Activated CD4-positive, alpha-beta T cell treated with anti-CD3 and anti-CD28 coated beads for 24 hours (primary cell): ENCODE measurements at places on chromosomes 16 and 17.

GRCh38 chr16:70786020-70786755, 14.8 kb downstream of the VAC14 start:
- no peak for DNase-seq

DNA sequence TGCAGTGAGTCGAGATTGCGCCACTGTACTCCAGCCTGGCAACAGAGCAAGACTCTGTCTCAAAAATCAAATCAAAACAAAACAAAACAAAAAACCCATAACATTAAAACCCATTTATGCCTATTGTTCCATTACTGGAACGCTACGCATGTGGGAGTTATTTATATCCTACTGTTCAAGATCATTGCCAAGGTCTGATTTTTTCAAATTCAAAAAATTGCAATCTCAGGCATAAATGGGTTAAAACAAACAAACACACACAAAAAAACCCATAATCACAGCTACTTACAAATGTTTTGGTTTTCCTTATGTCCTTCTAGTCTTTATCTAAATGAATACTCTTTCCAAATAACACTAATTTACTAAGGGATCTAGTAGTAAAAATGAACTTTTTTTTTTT, 17.8 kb downstream of the GJC1 start:
- DNase-seq, result no peak

GRCh38 chr16:51682905-51683304, 531.8 kb upstream of the SALL1 start:
- no peak for DNase-seq

DNA sequence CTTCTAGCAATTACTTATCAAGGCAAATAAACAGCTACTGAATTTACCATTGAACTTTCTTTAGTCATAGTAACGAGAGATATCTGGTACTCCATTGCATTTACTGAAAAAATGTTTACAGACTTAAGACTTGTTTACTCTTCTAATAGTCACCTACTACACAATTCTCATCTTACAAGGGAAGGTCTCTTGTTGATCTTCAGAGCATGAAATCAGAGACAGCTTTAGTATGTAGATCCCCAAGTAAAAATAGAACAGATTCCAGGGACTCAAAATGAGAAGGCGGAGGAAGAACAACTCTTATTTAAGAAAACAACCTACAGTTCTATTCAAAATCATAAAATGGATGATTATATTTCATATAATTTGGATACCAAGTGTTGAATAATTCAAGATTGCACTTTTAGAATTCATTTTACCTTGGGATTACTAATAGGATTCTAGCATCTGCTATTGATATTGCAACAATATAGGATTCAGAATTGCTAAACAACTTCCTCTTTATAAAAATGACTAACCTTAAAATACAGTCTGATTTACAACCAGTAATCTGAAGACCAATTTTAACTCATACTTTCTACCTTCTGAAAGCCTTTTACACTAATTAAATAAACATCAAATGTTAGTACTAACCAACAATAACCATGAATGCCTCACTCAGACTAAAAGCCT, 20.8 kb downstream of the UBE2G1 start:
- no peak for DNase-seq

- DNase-seq, result no peak
Measured at GRCh38 chr17:14621826-14622614, 321.1 kb downstream of the HS3ST3B1 start.
